Hepatic stellate cell (primary cell): ENCODE measurements at places on chromosomes 2 and 18.

GRCh38 chr2:43388371-43388770 is 162.0 kb upstream of the ZFP36L2 start:
- DNase-seq: no peak

DNA sequence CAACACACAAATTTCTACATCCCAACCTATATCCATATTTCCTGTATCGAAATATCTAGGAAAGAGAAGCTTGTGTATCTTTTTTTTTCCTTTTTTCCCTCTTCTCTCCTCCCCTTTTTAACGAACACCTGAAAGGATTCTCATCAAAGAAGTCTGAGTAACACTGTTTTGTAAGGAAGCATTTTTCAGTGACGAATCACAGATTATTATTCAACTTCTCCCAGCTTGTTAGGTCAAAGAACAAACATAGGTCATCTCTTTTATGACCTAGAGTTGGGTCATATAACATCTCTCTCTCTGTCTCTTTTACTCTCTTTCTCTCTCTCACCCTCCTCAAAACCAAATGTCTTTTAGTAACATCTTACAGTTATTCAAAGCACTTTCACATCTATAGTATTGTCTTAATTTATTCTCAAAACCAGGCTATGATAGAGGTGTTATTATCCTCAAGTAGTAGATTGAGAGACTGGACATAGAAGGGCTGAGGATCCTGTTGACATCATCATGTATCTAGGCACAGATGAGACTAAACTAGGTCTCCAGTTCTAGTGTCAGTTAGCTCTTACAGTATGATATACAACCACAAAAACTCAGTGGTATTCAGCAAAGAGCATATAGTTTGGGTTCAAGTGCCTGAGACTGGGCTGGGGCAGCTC is 80.1 kb upstream of the SPOPL start:
- DNase-seq: no peak

DNA sequence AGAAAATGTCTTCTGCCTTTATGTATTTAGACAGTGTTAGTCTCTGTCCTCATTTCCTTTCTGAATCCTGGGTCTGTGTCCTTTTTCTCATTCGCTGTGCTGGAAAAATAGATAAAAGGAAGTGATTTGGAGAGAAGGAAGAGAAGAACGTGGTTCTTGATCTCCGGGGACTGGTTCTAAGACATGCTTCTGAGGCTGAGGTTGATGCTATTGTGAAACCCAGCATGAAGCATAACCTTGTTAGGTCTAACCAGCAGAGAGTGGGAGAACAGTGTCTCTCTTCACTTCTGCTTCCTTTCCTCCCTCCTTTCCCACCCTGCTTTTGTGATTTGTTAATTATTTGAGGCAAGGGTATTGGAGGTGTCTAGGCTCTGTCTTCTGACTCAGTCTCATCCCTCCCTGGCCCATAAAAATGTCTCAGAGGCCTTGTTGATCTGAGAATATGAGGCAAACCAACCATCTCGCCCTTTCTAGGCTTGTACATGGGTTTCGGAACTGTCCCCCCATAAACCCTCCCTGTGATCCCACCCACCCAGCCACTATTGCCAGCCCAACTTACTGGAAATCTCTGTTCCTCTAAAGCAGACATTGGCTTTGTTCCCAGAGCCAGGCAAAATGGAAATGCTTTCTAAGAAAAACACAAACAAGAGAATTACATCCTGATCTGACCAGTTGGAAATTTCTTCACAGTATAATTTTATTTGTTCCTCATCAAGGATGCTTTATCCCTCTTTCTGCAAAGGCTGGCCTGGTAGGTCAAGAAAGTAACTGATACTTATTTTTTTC is 360.6 kb upstream of the TNP1 start:
- no peak for DNase-seq

- no peak for DNase-seq
Observed at GRCh38 chr2:64214281-64215115, 70.3 kb upstream of the PELI1 start.

- no peak for DNase-seq
Observed at GRCh38 chr2:158482594-158482993, 25.8 kb downstream of the PKP4 start.

DNA sequence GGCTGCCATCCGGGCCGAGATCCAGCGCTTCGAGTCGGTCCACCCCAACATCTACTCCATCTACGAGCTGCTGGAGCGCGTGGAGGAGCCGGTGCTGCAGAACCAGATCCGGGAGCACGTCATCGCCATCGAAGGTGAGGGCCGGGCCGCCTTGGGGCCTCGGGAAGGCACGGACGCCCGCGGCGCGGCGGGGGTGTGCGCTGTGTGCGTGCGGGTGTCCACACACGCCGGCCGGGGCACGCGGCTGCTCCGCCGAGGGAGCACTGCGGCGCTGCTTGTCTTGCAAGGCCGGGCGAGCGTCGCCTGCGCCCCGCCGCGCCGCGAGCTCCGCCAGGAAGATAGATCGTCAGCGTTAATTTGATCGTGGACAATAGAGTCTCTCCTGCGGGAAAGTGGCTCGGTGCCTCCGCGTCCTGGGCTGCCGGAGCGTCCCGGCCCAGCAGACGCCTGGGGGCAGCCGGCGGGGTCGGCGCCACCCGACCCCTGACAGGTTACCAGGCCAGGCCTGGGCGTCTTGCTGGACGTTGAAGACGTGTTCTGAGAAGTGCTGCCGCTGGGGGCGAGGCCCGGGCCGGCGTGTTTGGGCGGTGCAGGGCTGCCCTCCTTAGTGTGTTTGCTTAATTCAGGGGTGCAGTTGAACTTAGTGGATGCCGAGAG is 1.0 kb downstream of the AGAP1 start:
- DNase-seq: peak; percentile 55

DNA sequence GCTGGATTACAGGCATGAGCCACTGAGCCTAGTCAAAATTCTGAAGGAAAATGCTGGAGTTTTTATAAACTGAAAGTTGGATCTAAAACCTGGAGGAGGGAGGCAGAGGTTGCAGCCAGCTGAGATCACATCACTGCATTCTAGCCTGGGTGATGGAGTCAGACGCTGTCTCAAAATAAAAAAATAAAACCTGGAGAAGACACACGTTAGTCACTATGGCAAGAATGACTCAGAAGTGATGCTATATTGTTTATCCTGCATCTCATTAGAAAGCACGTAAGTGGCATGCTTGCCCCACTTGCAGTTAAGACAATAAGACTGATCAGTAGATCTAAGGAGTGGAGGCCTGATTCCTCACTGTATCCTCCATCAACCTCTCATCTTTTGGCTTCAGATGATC is 106.6 kb upstream of the STON1 start:
- DNase-seq: no peak

- DNase-seq: peak; percentile 3
Observed at GRCh38 chr2:232626584-232626983, 6.8 kb upstream of the EFHD1 start.

GRCh38 chr2:171134624-171135230 is 26.0 kb downstream of the TLK1 start:
- no peak for DNase-seq

- DNase-seq: no peak
Observed at GRCh38 chr2:159561786-159562185, 54.6 kb downstream of the BAZ2B start.

GRCh38 chr2:209334188-209335017 is 89.4 kb upstream of the MAP2 start:
- DNase-seq: peak; percentile 17

DNA sequence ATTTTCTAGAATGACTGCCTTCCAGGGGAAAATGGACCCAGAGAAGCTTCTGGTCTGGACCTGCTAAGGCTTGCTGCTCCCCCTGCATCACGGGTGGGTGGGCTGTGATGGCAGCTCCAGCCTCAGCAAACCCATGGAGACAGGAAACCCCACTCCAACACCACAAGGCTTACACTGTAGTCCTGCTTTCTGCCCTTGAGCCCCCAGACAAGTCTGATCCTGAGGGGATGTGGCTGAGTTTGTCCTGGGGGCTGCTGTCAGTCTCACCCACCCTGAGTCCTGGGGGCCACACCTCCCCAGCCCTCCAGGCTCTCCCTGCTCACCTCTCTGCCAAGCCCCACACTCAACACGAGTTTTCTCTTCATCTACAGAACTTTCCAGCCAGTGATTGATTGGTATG is 279.4 kb downstream of the EIPR1 start:
- no peak for DNase-seq

GRCh38 chr2:117775703-117776219 is 38.7 kb upstream of the DDX18 start:
- DNase-seq: no peak

DNA sequence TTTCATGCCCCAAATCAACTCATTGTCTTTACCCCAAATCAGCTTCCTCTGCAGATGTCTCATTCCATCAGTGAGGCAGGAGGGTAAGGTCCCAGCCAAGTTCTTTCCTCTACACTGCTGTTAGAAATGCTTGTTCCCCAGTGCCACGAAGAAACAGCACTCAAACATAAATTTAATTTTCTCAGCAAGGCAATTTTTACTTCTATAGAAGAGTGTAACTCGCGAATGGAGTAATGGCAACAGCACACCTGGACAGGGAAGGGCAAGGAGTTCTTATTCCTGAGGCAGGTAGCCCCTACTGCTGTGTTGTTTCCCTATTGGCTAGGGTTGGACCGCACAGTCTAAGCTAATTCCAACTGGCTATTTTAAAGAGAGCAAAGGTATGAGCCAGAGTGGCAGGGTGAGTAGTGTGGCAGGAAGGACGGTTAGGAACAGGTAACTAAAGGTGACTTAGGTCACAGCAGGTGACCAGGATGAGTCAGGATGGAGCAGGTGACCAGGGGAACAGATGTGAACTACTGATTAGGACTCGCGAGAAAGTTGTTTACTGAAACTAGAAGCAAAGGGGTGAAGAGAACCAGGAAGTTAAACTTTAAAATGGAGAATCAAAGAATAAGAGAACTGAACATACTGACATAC is 12.0 kb upstream of the CEP68 start:
- no peak for DNase-seq

GRCh38 chr2:240557101-240557751 is 562 bp downstream of the ANKMY1 start:
- no peak for DNase-seq

DNA sequence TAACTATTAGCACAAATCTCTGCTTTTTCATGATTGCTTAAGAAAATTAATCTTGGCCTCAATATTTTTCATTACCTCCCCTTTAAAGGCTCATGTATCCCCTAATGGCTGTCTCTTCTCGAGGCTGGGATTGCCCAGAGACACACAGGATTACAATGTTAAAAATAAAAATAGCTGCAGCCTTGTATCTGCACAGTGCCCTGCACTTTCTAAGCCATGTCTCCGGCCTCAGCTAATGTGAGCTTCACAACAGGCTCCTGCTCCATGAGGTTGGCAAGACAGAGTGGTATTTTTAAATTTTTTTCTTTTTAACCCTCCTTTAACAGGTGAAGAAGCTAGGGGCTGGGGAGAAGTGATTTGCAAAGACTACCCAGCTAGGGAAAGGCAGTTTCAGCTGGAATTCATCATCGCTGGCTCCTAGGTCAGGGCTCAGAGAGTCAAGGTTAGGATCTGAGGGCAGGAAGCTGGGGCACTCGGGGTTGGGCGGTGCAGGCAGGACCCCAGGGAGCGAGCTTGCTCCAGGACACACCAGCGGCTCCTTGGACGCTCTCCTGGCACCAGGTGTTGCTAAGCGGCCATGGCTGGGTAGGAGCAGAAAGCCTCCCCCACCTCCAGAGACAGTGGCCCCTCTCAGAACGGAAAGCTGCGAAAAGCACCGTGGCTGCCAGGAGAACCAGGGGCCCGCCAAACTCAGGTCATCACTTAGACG is 135.6 kb downstream of the SMAD2 start:
- DNase-seq: no peak

DNA sequence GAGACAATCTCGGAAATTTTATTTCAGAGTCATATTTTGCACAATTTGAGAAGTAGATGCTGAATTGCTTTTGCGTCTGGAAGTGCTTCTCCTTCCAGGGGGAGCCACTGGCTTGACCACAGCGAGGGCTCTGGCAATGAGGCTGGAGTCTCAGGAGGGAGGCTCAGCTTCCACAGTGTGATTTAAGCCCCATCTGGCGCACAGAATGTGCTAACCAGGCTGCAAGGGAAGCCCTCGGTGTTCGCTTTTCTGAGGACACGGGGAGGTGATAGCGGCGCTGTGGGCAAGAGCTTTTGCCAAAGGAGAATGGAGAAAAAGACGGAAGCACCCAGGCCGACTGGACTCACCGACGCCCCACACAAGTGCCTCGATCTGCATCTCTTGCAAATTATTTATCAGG is 52.4 kb downstream of the ADI1 start:
- DNase-seq: no peak

GRCh38 chr2:159518321-159519005 is 97.9 kb downstream of the BAZ2B start:
- DNase-seq: no peak

- DNase-seq: no peak
Observed at GRCh38 chr2:99395589-99396130, 58.5 kb downstream of the EIF5B start.

GRCh38 chr2:170740660-170741059 is 25.5 kb downstream of the SP5 start:
- DNase-seq: no peak

DNA sequence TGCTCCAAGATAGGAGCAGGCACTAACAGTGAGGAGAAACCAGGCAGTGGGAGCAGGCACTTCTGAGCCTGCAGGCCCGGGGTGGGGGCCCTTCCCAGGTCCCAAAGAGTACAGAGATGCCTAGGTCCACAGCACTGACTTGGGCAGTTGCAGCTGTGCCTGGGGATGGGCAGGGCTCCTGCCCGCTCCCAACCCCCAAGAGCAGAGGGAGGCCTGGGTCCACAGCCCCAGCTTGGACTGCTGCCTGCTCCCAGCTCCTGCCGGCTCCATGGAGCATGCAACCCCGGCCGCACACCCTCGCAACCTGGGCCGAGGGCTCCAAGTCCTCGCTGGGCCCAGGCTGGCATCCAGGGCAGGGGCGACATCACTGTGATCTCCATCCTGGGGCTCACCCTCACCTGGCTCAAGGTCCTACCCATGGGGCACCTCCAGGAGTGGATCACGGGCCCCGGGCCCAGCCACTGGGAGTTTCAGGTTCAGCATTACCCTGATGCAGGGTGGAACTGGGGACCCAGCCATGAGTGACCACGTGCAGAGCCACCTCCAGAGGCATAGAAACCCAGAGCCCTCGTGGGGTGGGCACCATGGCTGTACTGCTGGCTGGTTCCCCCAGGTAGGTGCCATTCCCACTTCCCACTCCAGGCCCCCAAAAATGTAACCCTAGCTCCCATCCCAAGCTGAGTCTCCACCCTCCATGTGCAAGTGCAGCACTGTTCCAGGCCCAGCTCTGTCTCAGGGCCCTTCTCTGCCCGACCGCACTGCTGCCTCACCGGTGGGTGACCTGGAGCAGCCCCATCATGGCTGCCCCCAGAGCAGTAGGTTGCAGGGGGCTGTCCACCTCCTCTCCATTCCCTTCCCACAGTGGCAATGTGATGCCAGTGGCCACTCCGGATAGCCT is 325.6 kb downstream of the NR4A2 start:
- DNase-seq: no peak

GRCh38 chr2:161085149-161085548 is 75.1 kb upstream of the TANK start:
- no peak for DNase-seq

GRCh38 chr2:215435280-215435869 is 493 bp downstream of the FN1 start:
- DNase-seq: peak; percentile 22

DNA sequence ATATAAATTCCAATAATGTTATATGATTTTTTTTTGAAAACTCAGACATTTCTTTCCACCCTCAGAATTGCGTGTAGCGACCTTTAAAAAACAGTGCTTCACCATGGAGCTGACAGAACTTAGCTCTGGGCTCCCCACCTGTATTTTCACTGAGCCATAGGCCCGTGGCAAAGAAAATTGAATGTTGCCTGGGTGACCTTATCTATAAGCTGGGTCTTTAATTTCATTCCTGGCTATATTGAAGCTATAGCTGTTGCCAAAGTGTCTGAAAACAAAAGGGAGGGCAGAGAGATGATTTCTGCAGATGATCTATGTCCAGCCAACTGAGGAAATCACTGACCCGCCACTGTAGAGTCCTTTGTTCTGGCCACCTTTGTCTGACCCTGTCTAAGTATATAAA is 411.7 kb downstream of the PTPRM start:
- DNase-seq: no peak
